ENCODE measurements at places on chromosomes 2 and 18.

DNA sequence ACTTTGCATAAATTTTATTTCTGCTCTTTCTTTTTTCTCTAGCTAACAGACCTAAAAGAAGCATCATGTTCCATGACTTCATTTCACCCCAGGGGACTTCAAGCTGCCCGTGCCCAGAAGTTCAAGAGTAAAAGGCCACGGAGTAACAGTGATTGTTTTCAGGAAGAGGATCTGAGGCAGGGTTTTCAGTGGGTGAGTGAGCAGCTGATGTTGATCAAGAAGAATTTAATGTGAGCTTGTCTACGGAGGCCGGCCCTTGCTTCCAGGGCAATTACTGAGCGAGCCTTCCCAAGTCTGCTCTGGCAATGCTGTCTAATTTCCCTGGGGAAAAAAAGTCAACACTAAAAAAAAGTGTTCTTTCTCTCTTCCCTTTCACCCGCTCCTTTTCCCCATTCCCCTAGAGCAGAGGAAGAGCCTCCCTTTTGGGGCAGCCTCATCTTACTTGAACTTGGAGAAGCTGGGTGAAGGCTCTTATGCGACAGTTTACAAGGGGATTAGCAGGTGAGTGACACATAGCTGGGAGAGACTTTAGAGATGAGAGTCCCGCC is 1.2 kb downstream of the CDK15 start:
- no peak for DNase-seq

DNA sequence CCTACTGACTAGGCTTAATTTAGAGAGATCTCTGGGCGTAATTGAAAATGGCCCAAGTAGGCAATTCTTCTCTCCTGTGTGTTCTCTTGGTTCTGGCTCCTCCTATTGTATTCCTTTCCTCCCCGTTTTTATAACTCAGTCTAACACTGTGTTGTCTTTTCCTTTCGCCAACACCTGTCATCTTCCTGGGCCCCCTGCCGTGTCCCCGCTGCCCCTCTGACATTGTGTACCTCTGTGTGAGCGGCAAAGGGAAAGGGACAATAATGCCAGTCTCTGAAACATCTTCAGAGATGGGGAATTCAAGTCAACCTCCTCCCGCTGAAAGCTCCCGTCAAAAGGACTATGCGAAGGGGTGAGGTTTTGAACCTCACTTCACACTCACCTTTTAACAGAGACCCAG is 210.9 kb downstream of the GBX2 start:
- DNase-seq, result no peak

- DNase-seq, result no peak
These were observed 151.0 kb downstream of the TPO start for GRCh38 chr2:1563943-1564891.

GRCh38 chr2:60262178-60262577 is 291.3 kb downstream of the BCL11A start:
- DNase-seq, result no peak

- DNase-seq, result no peak
These were observed 27.8 kb downstream of the CACNB4 start for GRCh38 chr2:152071092-152071491.

- DNase-seq, result no peak
These were observed 7.1 kb downstream of the DUSP11 start for GRCh38 chr2:73772819-73773218.

DNA sequence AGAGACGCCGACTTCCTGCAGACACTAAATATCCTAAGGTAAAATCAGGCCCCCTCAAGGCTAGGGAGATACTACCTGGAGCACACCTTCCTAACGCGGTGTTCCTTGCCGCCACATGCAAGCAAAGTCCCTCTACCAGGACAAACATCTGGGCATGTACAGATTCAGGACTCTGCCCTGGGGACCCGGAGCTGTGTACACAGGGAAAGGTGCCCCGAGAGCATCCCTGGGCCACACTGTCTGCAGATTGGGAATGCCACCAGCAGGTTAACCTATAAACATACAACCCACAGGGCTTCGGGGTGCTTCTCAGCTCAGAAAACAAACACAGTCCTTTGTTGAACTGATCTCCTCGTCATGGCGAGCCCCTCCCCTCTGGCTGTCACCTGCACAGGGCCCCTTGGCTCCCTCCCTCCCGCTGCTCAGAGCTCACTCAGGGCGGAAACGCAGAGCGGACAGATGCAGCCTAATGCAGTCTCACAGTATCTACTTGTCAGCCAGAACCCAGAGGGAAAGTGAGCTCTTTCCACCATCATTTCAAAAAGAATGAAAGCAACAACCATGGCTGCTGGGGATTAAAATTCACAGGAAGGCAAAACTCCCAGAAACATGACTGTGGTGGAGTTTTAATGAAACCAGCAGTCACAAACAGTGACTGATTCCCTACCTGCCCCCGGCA is 218.8 kb downstream of the HDAC4 start:
- no peak for DNase-seq

- DNase-seq, result no peak
These were observed 63.1 kb downstream of the ASXL3 start for GRCh38 chr18:33641141-33641540.

DNA sequence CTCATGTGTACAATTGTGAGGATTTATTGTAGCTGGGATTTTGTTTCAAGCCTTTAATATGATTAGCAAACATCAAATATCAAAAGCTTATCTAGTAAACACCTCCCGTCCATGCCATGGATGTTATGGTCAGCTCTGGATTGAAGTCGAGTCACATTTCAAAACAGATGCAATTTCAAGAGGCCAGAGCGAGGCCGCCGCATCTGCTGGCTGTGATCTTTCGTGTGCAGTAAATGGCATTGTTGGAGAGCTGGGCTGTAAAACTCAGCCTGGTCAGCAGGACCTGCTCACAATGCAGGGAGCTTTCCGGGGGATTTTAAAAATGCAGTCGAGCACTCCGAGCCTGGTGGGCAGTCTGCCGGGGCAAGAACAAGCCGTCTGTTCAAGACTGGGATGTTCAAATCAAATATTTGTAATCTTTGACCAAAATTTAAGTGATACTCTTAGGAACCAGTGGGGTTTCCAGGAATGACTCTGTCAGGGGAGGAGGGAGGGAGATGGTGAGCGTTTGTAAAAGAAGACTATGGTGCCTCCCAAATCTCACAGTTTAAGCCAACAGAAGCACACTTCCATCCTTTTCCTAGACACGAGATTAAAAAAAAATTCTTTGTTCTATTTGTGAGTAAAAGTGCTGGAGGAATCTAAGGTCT is 97.6 kb downstream of the MYCN start:
- no peak for DNase-seq

DNA sequence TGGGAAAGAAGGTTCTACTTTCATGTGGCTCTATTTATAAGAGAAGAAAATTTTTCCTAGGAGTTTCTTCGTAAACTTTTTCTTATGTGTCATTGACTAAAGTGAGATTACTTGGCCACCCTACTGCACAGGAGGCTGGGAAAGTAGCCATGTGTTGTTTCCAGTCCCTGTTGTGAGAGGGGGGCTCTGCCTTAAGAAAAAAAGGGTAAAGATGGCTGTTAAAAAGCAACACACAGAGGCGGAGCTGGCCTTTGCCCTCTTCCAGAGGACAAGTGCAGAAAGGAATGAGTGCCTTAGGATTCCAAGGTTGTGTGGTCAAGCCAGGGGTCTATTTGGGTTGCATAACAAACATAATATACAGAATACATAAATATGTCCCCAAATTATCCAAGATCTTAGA is 230.0 kb upstream of the CXCR4 start:
- no peak for DNase-seq

GRCh38 chr18:73715210-73715670 is 432.4 kb downstream of the FBXO15 start:
- DNase-seq, result no peak

DNA sequence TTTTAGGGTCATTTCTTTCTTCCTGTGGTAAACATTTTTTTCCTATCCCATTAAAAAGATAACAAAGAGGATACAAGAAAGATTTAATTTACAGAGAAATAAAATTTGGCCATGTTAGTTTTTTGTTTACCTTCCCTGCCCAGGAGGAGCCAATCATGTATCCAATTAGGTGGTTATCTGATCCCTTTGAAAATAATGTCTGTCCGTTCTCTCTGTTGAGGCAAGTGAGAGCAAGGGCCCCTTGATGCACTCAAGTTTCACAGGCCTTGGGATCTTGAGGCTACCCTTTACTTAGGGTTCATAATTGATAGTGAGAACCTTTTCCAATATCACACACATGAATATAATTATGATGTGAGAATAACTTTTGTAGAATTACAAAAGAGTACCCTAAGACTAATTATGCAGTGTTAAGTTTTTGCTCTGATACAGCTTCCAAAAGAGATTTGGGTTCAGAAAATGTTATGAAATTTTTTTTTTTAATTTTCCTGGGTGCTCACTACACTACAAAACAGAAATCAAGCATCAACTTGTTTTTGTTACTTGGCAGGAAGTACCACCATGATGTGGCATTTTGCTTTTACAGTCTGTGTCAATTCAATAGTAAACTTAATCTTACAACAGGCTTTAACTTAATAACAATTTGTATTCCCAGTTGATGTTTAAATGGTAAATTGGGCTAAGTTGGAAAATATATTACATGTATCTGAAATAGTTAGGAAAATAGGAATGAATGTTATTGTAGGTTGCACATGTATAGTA is 42.0 kb downstream of the AFTPH start:
- DNase-seq, result no peak

DNA sequence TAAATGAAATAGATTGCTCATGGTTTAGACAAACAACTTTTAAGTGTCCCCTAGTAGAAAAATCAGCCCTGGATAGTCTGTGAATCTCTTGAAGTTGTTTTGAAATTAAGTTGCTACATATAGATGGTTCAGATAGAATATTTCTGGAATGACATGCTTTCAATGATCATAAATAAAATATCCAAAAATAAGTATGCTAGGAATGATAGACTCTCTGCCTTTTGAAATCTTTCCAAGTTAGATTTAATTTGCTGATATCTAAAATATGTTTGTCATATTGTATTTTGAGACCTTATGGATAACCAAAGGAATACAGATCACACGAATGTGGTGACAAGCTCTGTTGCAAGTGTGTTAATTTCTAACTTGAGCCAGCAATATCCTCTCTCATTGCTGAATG is 488.7 kb downstream of the THSD7B start:
- no peak for DNase-seq

- DNase-seq, result no peak
These were observed 21.7 kb upstream of the KLHL29 start for GRCh38 chr2:23363268-23363667.

DNA sequence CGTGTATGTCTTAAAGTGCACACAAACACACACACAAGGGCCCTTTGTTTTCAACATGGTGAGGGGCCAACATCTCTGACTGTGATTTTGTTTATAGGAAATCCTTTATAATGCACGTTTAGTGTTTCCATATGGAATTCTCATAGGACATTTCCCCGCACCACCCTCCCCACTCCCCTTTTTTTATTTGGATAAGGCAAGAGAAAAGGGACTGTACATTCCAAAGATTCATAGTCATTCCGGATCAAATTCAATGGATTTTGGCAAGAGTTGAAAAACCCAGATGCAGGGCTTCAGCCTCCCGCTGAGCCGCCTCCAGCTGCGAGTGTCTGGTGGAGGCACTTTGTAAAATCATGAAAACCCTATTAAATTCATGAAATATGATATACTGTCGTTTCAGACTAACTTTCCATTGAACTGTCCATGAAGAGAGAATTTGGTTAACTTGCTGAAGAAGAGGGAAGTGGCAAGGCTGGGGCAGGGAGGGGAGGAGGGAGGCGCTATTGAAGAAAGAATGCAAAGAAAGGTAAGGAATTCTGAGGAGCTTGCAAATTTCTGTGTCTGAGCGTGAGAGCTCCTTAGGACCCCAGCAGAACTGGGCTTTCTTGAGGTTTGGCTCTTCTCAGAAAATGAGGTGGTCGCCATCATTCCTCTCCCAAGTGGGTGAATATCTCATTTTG is 25.8 kb upstream of the SLC14A2 start:
- peak; percentile 10 for DNase-seq

DNA sequence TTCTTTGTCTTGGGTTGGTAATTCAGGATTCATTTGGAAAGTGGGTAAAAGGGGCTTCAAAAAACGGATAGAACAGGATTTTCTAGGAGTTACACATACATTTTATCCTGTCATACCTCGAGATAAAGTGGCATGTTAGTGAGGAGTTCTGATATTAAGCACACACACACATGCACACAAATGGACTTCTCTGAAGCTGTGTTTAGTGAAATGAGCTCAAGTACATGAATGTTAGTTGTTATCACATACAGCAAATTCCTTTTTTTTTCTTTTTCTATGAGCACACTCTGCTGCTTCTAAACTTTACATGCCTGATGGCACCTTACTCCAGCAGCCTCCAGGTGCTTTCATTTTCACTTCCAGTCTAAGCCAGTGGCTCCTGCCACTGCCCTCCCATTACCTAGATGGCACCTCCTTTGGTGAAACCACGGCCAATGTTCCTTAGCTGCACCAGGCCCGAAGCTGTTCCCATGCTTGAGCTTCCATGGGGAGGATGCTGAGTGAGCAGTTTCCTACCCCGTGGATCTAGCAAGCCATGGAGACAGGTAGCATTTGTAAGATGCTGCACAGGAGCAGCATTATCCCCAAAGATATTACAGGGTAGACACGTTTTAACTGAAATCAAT is 49.7 kb downstream of the STAT1 start:
- DNase-seq, result no peak

GRCh38 chr2:229901819-229902218 is 20.0 kb downstream of the TRIP12 start:
- peak; percentile 48 for DNase-seq

DNA sequence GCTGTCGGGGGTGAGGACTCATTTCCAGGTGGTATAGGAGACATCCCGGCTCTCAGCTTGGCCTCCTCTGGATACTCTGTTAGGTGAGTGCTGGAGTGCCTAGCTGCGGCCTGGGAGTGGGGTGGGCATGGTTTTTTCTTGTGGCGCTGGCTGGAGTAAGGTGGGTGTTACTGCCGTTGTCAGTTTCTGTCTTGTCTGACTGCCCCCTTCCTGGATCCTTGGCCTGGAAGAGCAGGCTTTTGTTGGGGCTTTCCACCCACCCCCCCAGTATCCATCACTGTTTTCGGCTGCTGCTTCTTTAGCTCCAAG is 69.2 kb downstream of the DGKD start:
- no peak for DNase-seq

GRCh38 chr2:3195641-3196476 is 181.8 kb downstream of the EIPR1 start:
- DNase-seq, result no peak

All from HTR-8/SVneo (cell line).